ENCODE measurements at places on chromosomes 5 and 9.

- DNase-seq = no peak
These were observed 18.6 kb downstream of the ANKRD33B start for GRCh38 chr5:10582512-10582897.

DNA sequence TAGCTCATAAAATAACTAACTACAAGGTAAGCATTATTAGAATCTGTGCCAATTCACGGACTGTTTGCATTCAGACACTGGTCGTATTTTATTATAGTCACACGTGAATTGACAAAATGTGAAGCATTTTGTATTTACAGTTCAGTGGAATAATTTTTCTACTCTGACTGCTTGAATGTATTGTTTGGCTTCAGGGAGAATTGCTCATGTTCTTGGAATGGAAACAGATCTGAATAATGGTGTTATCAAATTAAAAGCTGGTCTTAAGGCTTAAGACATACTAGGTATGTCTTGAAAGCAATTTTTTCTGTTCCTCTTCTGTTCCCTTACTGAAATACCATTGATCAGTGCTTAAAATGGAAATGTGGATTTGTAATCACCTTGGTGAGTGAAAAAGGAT, 543.7 kb upstream of the TLE4 start:
- DNase-seq = no peak

GRCh38 chr5:90638878-90639277, 80.3 kb downstream of the ADGRV1 start:
- no peak for DNase-seq

- no peak for DNase-seq
These were observed 172.1 kb downstream of the NR3C1 start for GRCh38 chr5:143231416-143231815.

DNA sequence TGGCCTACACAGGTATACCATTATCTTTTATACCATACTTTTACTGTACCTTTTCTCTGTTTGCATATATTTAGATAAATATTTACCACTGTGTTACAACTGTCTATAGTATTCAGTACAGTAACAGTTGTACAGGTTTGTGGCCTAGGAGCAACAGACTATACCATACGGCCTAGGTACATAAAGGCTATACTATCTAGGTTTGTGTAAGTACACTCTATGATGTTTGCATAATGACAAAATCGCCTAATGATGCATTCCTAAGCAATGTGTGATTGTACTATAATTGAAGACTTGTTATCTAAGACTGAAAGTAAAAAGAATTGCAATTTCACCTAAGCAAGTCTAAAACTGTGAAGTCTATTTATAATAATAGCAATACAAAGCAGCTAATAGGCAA, 3.9 kb downstream of the C9orf72 start:
- no peak for DNase-seq

GRCh38 chr5:133376986-133377385, 235.4 kb downstream of the FSTL4 start:
- DNase-seq = no peak
